ENCODE measurements at places on chromosomes 4 and X.

DNA sequence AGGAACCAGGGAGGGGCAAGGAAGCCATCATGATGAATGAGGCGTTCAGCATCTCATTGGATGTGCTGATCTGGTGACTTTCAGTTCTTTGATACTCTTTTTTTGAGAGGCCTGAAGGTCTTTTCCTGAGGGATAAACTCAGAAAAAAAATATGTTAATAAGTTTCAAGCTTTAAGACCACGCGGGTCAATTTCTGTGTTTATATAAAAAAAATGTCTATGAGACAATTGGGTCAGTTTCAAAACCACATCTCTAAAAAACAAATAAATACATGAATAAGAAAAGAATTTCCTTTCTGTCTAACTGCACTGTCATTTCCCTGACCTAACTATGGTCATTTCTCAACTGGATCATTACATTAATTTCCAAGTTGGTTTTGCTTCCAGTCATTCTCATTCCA lies 62.6 kb downstream of the TRIML1 start:
- no peak for DNase-seq

DNA sequence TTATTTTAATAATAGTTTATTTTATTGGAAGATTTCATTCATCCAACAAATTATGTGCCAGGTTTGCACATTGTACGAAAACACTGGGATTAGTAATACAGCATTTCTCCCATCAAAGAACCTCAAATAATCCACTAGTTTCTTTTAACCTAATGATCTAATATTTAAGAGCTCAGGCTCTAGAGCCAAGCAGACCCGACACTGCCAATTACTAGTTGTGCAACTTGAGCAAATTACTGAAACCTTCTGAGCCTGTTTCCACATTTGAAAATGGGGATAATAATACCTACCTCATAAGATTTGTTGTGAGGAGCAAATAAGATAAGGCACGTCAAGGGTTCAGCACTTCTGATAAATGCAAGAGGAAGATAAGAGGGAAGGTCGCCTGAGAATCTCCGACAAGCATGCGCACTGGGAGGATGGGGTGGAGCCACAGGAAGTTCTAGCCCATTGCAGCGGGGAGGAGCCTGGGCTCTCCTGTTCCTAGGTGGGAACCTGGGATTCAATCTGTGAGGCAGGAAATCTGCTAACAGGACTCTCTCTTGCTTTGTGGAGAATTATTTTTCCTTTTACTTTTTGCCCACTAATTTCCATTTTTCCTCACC lies 141.5 kb upstream of the SMAD1 start:
- DNase-seq, result no peak

DNA sequence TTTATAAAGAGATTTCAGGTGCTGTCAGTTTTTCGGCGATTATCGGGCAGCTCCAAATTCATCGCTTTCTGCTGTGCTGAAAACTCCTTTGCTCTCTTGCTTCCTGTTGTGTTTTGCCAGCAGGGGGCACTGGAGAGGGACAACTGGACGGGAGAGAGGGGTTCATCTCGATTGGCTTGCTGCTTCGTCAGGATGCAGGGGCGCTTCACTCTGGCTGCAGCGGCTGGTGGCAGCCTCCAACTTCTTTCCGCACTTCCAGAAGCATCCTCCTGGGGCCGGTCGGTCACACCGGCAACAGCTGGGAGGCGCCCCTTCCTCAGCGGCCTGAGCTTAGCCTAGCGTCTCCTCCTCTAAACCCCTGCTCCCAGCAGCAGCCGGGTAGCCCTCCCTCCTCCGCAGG lies 29.5 kb downstream of the MSL3 start:
- no peak for DNase-seq

DNA sequence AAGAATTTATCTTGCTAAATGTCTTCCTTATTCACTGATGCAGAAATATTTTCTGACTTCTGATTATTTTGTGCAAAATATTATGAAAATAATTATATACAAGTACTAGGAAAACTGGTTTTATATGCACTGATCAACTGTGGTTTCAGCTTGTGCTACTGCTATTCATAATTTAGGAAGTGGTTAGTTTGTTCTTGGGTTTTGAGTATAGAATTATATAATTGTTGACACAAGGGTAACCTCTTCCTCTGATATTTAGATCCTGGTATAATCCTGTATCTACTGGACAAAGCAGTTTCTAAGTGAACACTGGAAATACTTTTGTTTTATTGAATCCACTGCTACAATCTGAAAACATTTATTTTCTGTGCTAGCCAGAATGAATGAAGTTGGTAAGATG lies 182.8 kb downstream of the PDGFC start:
- no peak for DNase-seq

- DNase-seq, result no peak
These were observed 61.3 kb downstream of the ENPP6 start for GRCh38 chr4:184156163-184156920.

DNA sequence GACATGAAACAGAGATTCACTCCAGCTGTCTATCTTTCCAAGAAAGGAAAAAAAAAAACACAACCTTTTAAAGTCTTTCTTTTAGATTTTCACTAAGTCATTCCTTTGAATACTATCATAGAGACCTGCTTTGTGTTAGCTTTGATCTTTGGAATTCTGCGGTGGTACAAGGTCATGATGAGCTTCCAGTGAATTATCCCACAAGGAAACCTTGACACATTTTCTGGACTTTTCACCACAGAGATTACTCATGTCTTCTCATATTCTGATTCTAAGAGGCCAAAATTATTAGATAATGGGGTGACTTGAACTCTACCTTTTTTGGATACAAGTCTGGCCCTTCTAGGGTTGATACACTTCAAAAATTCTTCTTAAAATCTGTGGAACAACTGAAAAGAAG lies 201.6 kb downstream of the PACRGL start:
- DNase-seq, result no peak

GRCh38 chrX:12767856-12768255 lies 23.4 kb upstream of the PRPS2 start:
- DNase-seq, result no peak

DNA sequence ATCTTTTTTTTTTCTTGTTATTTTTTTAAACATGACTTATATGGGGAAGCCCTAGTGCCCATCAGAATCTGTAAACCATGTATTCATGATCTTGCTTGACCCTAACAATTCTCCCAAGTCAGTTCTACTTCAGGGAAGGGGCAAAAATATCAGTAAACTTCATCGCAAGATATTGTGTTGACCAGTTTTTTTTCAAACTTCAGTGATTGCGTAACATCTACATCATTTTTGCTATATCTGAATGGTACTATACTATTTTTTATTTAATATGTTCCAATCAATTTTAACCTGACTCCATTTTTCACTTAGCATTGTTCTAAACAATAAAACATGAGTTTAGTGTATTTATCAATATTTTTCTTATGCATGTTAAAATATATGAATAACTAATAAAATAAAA lies 221.2 kb downstream of the NKX6-1 start:
- DNase-seq, result no peak

- no peak for DNase-seq
These were observed 349.1 kb downstream of the PCDH10 start for GRCh38 chr4:133498149-133498548.

- no peak for DNase-seq
These were observed 8.3 kb upstream of the HAND2 start for GRCh38 chr4:173538148-173538908.

Data from NCI-H187 (cell line).